Astrocyte of the spinal cord (primary cell): ENCODE measurements at places on chromosomes 12 and 14.

- DNase-seq: peak; percentile 42
Observed at GRCh38 chr14:20652996-20653975, 11.8 kb upstream of the OR6S1 start.

GRCh38 chr14:103542605-103543088, 13.7 kb downstream of the TRMT61A start:
- DNase-seq: no peak

GRCh38 chr14:75522224-75522982, at the start of gene BATF:
BATF (plus strand) TSS chr14:75522469; CDS start chr14:75522683, 214 bp downstream.
- DNase-seq: no peak

DNA sequence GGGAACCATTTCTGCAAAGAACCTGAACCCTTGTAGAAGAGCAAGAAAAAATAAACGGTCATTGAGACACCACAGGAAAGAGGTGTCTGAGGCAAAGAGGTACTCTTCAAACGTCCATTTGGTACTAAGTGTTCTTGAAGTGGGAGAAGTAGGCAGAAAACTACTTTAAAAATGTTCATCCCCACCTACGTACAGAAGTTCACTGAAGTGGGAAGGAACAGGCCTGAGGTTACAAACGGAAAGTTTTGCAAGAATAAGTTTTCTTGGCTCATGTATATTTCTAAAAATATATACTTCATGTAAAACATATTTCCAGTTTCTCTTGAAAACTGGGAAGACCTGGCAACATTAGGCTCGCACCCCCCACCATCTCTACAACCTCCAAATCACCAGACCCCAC, 61.2 kb downstream of the STXBP6 start:
- no peak for DNase-seq

DNA sequence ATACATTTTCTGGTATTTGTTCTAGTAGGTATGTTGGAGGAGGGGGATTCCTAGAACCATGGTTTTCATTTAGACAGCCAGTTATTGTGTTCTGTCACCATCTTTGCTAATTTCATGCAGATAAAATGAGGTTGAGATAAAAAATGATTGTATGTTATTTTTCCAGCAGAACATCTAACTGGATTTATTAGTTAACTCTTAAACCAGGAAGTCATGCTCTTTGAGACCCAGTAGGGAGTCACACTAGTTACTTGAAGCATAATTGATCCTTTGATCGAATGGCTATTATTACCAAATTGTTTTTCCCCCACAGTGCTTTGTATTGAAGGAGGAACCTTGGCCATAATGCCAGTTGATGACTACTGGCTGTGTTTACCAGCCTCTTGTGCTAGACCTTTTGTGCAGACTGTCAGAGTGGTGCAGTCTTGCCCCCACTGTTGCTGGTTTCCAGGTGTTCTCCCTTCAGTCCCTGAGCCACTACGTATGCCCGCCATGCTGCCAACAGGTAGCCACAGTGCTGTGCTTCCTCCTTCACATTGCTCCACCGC, 6.0 kb downstream of the EID3 start:
- DNase-seq: no peak

DNA sequence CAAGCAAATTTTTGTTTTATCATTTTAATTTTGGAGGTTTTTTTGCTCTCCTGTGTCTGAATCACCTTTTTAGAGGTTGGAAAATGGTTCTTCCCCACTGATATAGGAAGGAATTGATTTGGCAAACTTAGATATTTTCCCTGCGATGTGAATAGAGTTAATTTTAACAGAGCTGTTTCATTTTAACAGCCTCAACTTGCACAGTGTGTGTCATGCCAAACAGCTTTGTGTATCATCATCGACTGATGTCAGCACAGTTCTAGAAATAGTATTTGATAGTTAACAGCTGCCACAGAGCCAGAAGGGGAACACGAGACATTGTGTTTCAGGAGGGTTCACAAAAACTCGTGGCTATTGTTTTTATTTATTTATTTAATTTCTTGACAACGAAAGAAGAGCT, 243.1 kb upstream of the FOXN3 start:
- peak; percentile 20 for DNase-seq

DNA sequence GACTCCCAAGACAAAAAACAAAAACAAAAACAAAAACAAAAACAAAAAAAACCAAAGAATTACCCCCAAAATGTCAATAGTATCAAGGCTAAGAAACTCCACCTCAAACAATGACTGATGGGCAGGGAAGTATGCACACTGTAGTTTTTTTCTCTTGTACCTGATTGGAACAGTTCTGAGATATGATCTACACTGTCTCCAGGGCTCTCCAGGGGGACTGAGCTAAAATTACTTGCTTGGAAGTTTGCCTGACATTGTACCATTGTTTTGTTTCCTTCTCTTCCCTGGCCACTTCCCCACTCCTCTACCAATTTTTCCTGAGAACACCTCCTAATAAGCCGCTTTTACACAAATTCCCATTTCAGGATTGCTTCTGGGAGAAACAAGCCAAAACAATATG, 22.3 kb upstream of the CATSPERB start:
- DNase-seq: no peak

DNA sequence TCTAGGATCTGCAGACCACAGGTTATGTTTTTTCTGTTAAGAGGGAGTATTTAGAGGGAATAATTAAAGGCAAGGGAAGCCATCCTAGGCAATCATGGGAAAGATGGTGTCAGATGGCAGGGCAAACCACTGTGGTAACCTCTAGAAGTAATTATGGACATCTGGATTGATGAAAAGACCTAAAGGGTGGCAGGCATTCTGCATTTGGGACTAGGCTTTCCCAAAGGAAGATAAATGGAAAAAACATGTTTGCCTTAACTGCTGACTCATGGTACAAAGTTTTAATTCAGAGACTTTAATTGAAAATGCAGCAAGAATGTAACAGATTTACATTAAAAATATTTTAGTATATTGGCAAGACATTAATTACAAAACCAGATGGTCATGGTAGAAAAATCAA, 88.1 kb downstream of the TMEM30B start:
- no peak for DNase-seq

DNA sequence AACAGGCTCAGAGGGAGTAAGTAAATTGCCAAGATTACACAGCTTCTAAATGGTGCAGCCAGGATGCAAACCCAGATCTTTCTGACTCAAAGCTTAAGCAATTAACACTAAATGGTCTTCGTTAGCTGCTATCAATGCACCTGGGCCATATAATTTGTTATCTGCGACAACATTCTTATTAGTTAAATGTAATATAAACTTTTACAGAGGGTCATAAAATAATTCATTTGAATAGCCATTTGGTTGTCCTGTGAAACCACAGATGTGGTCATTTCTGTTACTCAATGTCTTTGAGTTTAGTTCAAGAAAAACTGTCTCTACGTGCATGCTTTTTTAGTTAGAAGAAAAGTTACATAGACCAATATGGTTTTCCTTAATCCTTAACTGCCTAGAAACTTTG, 22.1 kb upstream of the NAP1L1 start:
- DNase-seq: peak; percentile 43

- no peak for DNase-seq
Observed at GRCh38 chr14:65280653-65281052, 131.9 kb upstream of the FUT8 start.

DNA sequence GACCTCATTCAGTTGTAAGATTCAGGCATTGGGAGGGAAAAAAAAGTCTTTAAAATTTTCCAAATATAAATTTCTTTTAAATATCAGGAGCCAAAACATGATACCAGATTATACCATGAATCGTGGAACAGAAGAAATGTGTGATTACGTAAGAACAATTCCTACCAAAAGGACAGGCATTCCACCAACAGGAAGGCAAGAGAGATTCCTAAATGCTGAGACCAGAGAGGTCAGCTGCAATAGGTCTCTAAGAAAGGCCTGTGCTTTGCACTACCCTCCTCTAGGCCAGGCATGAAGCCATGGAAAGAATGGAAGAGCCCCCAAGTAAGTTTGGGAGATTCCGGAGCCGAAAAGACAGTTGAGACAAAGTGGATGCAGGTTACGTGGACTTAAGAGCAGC, 83.7 kb downstream of the PTGER2 start:
- DNase-seq: no peak
